Temporal lobe (tissue), 4 donors: ENCODE measurements at places on chromosomes 16 and 17. TPM values are rescaled to one million over a fixed set of nuclear protein-coding genes. Genes with fewer than 3 reads are reported as not detected.

PRSS21 gene
- not detected for total RNA-seq

TPPP3 gene
- total RNA-seq = 4.4 TPM

CORO6 gene
- 0.98 TPM for total RNA-seq

PIMREG gene
- 3.4 TPM for total RNA-seq

TPSB2 gene
- total RNA-seq = not detected

ZC3H7A gene
- 46.7 TPM for total RNA-seq

AIPL1 gene
- not detected for total RNA-seq

KRT222 gene
- 4.7 TPM for total RNA-seq

SLC52A1 gene
- total RNA-seq = not detected

WDR81 gene
- total RNA-seq = 8.9 TPM

GSPT1 gene
- total RNA-seq = 58.5 TPM
